Activated T-helper 1 cell treated with anti-CD3 and anti-CD28 coated beads, Interleukin-12 subunit alpha, Interleukin-12 subunit beta, Interleukin-2, Interleukin-4 antibody, amounts not matched to agents 30 ng/mL and 10 ng/mL and 1 ng/mL, durations not matched to agents 14 hours and 24 hours and 36 hours (primary cell): ENCODE measurements at places on chromosomes 2 and 18. TPM values are rescaled to one million over a fixed set of nuclear protein-coding genes. Genes with fewer than 3 reads are reported as not detected.

Gene SERPINB13
- not detected in 2 replicates for total RNA-seq

DNA sequence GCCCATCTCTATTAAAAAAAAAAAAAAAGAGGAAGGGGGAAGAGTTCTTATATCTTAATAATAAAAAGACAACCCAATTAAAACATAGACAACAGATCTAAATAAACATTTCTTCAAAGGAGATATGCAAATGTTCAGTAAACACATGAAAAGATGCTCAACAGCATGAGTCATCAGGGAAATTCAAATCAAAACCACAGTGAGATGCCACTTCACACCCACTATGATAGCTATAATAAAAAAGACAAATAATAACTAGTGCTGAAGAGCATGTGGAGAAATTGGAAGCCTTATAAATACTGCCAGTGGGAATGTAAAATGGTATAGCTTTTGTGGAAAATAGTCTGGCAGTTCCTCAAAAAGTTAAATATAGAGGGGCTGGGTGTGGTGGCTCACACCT lies 61.5 kb upstream of the CYP20A1 start:
- no peak for DNase-seq
- H3K27me3 ChIP-seq, result no peaks in the 10 kb centered on the region

Gene CAPG
- total RNA-seq, result 35.5 and 38.2 TPM in 2 replicates

- H3K27ac ChIP-seq, result no peak overlapping the region
- H3K27me3 ChIP-seq, result no peaks in the 10 kb centered on the region
- H3K4me3 ChIP-seq, result no peak overlapping the region
- no peaks in the 10 kb centered on the region for H3K36me3 ChIP-seq
- DNase-seq, result no peak
These were observed 167.5 kb upstream of the PID1 start for GRCh38 chr2:229438430-229439159.

DNA sequence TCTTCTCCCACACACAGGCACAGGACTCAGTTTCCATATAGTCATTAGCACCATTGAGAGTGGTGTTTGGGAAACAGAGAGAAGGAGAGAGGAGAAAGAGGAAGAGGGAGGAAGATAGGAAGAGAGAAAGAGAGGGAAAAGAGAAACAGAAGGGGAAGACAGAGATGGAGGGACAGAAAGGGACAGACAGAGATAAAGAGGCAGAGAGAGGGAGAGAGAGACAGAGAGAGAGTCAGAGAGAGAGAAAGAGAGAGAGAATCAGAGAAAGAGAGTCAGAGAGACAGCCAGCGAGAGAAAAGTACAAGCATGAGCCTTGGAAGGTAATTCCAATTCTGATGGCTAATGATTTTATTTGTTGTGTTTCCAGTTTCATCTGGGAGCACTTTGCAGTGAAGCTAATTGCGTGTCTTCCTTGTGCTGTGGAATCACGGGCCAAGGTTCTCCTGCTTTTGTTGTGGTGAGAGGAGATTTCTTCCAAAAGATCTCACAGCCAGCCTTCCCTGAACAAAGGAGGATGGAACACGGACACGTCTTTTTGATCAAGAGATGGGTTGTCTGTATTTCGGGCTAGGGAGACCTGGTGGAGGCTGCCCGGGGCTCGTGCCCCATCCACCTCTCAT lies 153.6 kb upstream of the TWIST2 start:
- DNase-seq, result no peak
- no peak overlapping the region for H3K4me3 ChIP-seq
- H3K27ac ChIP-seq, result no peak overlapping the region
- peaks cover 5% of the 10 kb centered on the region for H3K27me3 ChIP-seq
- no peaks in the 10 kb centered on the region for H3K4me1 ChIP-seq

- no peak overlapping the region for H3K27ac ChIP-seq
- H3K36me3 ChIP-seq, result peaks cover 50% of the 10 kb centered on the region
- H3K27me3 ChIP-seq, result no peaks in the 10 kb centered on the region
- no peak overlapping the region for H3K4me3 ChIP-seq
- no peak for DNase-seq
- H3K4me1 ChIP-seq, result no peaks in the 10 kb centered on the region
These were observed 62.2 kb downstream of the PPP4R1 start for GRCh38 chr18:9552191-9552590.

DNA sequence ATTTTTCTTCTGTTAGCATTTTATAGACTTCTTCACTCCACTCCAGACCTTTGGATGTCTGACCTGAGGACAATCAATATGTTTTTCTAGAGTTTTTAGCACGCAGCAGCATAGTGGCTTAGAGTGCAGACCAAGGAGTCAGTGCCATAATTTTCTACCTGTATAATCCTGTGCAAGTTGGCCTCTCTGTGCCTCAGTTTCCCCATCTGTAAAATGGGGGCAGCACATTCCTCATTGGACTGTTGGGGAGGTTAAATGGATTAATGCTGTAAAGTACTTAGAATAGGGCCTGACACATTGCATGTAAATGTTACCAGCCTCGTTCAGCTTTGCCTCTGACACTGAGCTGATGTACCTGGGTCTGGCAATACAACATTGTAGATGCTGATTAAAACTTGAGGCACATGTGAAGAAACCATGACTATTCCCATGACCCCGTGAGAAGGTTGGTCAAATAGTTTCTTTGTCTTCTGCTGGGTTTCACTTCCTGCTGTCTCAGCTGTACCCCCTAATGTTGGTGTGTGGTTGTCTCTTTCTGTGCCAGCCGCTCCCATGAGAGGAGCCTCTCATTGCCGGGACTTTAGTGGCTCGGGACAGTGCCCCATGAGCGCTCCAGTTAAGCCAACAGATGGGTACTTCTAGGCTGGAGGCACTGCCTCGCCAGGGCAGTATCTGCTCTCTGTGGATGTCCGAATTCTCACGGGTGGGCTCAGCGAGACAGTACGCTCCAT lies 125.3 kb downstream of the SH3RF3 start:
- peaks cover 9% of the 10 kb centered on the region for H3K27me3 ChIP-seq
- no peaks in the 10 kb centered on the region for H3K4me1 ChIP-seq
- DNase-seq, result no peak

Gene KANSL3
- 51.8 and 55.0 TPM in 2 replicates for total RNA-seq

DNA sequence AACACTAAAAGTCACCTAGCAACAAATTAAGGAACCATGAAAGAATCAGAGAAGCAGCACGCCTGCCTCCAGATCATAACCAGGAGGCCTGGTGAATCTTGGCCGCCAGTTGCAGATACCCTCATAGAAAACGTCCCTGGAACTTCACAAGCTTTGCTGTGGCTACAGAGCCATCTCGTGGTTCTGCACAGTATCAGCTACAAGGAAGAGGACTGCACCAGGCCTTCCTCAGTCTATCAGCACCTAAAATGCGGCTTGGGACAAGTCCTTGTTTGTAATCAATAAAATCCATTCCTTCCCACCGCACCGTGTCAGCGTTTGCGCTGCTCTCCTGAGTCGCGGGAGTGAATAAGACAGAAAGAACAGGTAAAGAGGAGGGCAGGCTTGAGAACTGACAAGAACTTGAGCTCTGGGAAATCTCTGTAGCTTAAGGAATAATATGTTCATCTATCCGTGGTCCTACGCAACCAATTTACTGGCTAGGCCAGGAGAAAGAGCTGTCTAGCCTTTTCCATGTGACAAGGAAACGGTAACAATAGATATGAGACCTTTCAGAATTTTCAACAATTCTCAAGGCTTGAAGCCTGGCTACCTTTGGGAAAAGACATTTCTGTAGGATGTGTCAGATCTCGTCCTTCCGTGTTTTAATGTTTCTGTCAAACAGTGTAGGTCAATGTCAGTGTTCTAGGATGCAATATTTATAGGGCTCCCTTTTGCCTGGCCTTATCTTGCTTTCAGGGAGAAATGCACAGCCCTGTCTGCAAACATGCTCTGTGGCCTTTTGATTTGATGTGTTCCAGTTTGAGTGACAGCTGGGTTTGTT lies 128.5 kb upstream of the RAB12 start:
- H3K36me3 ChIP-seq, result no peaks in the 10 kb centered on the region
- H3K27ac ChIP-seq, result no peak overlapping the region
- peaks cover 5% of the 10 kb centered on the region for H3K27me3 ChIP-seq
- H3K4me3 ChIP-seq, result no peak overlapping the region
- H3K4me1 ChIP-seq, result no peaks in the 10 kb centered on the region

GRCh38 chr2:234374736-234375135 lies 122.1 kb downstream of the ARL4C start:
- no peaks in the 10 kb centered on the region for H3K27me3 ChIP-seq
- H3K4me1 ChIP-seq, result peaks cover 59% of the 10 kb centered on the region
- no peak overlapping the region for H3K27ac ChIP-seq
- peaks cover 8% of the 10 kb centered on the region for H3K36me3 ChIP-seq
- H3K4me3 ChIP-seq, result no peak overlapping the region

DNA sequence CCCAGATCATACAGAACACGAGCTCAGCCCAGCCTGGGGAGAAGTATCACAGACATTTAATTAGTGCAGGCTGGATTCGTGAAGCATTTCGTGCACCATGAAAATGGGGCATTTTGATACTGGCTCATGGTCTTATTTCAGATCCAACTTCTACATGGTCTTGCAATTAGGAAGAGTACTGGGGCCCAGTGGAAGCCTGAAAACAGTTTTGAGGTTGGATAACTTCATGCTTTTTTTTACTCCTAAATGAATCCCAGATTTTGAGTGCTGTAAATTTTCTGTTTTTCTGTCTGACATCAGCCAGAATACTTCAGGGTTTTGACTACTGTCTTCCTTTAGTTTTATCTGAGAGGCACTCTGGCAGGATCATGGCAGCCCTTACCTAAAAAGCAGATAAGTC lies 160.1 kb downstream of the GFPT1 start:
- H3K4me1 ChIP-seq, result no peaks in the 10 kb centered on the region
- no peak overlapping the region for H3K4me3 ChIP-seq
- DNase-seq, result no peak
- no peak overlapping the region for H3K27ac ChIP-seq
- peaks cover 6% of the 10 kb centered on the region for H3K27me3 ChIP-seq
- no peaks in the 10 kb centered on the region for H3K36me3 ChIP-seq

DNA sequence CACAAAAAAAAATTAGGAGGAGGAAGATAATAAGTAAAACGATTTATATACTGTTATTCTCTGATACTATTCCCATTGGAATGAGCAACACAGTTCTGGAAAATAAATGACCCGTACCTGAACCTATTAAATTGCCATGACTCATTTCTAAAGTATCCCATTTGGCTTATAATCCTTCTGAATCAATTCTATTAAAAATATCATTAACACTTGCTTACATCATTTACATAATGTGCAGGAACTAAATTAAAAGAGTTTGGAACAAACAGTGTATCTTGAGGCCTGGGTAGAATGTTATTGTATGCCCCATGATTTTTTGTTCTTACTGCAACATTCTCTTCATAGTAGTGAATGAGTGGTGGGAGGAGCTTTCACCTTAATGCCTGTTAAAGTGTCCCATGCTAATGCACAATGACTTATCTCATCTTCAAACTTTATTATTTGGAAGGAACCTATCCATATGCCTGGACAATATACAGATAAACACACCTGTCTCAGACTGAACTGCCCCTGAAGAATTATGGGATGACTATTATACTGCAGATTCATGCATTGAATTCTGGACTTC lies 549.9 kb upstream of the ACVR2A start:
- DNase-seq, result no peak
- H3K27ac ChIP-seq, result peak overlapping the region; percentile 73
- H3K4me3 ChIP-seq, result peak overlapping the region; percentile 38
- no peaks in the 10 kb centered on the region for H3K27me3 ChIP-seq

- peaks cover 4% of the 10 kb centered on the region for H3K27me3 ChIP-seq
- H3K36me3 ChIP-seq, result no peaks in the 10 kb centered on the region
- H3K27ac ChIP-seq, result no peak overlapping the region
- H3K4me1 ChIP-seq, result no peaks in the 10 kb centered on the region
These were observed 73.5 kb upstream of the C2orf15 start for GRCh38 chr2:99067871-99068625.

Gene DSG2
- 0.18 and 0.42 TPM in 2 replicates for total RNA-seq

Gene IL1F10
- total RNA-seq, result not detected in 2 replicates

- H3K4me1 ChIP-seq, result peaks cover 8% of the 10 kb centered on the region
- H3K27ac ChIP-seq, result no peak overlapping the region
- no peak for DNase-seq
- no peaks in the 10 kb centered on the region for H3K27me3 ChIP-seq
- no peaks in the 10 kb centered on the region for H3K36me3 ChIP-seq
- H3K4me3 ChIP-seq, result peak overlapping the region; percentile 30
These were observed 98.5 kb downstream of the DSEL start for GRCh38 chr18:67417864-67418523.

Gene FOXI3
- total RNA-seq, result not detected in 2 replicates

DNA sequence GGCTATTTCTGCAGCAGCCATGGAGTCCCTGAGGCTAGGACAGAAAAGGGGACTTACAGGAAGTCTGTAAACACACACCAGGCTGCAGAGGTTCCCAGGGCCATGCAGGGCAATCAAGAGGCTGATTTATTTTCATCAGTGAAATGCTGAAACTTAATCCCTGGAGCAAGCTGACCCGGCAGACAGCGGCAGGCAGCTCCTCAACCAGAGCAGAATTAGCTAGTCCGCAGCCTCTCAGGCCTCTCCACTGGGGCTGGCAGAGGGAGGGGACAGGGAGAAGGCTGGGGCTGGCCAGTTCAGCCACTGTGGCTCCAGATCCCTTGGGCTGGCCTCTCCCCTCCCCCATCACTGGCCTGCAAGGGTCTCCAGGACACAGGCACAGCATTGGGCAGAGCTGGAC lies 136.3 kb downstream of the TNS1 start:
- no peak overlapping the region for H3K4me3 ChIP-seq
- peaks cover 2% of the 10 kb centered on the region for H3K27me3 ChIP-seq
- H3K36me3 ChIP-seq, result no peaks in the 10 kb centered on the region
- H3K27ac ChIP-seq, result no peak overlapping the region
- no peak for DNase-seq

Gene NCOA1
- 28.7 and 30.0 TPM in 2 replicates for total RNA-seq

Gene WNT10A
- 0.10 and 0.18 TPM in 2 replicates for total RNA-seq

DNA sequence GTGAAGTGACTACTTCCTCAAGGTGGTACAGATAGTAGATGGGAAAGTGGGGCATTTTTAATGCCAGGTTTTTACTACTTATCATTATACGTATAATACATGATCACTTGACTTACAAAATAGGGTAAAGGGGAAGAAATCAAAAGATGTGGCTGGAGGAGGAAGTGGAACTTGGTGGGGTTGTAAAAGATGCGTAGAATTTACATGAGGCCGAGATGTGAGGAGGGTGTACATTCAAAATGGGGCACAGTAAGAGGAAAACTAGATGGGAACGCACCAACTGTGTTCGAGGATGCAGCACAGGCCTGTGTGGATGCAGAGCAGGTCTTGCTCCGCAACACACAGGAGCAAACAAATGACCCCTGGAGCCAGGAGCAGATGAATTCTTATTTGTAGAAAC lies 403.3 kb downstream of the TXNL1 start:
- H3K27me3 ChIP-seq, result peaks cover 2% of the 10 kb centered on the region
- H3K36me3 ChIP-seq, result no peaks in the 10 kb centered on the region
- H3K4me1 ChIP-seq, result no peaks in the 10 kb centered on the region
- H3K27ac ChIP-seq, result no peak overlapping the region
- no peak for DNase-seq

DNA sequence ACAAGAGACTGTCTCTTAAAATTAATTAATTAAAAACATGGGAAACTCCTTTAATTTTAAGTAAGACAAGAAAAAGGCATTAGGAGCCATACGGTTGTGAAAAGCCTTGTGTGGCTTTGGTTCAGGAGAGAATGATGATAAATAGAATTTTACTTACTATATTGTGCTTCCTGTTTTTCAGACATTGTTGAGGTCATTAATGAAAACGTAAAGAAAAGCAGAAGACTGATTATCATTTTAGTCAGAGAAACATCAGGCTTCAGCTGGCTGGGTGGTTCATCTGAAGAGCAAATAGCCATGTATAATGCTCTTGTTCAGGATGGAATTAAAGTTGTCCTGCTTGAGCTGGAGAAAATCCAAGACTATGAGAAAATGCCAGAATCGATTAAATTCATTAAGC lies 10.7 kb upstream of the IL1RL2 start:
- no peak for DNase-seq
- no peak overlapping the region for H3K4me3 ChIP-seq
- peaks cover 9% of the 10 kb centered on the region for H3K4me1 ChIP-seq
- H3K36me3 ChIP-seq, result no peaks in the 10 kb centered on the region
